ENCODE measurements at places on chromosomes 16 and 17.

DNA sequence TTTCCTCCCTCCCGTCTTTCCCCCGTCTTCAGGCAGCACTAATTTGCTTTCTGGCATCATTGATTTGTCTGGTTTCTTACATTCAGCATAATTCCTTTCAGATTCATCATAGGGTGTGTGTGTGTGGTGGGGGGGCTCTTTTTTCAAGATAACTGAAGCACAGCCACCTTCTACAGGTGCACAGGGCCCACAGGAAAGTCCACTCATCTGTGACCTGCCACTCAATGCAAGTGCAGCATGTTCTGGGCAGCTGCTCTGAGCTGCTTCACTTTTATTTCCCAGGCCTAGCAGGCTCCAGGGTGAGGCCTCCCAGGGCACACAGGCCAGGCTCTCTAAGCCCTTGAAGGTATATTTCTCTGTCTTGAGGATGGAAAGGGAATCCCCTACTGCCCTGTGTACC, 35.2 kb upstream of the MYH10 start:
- DNase-seq = no peak

DNA sequence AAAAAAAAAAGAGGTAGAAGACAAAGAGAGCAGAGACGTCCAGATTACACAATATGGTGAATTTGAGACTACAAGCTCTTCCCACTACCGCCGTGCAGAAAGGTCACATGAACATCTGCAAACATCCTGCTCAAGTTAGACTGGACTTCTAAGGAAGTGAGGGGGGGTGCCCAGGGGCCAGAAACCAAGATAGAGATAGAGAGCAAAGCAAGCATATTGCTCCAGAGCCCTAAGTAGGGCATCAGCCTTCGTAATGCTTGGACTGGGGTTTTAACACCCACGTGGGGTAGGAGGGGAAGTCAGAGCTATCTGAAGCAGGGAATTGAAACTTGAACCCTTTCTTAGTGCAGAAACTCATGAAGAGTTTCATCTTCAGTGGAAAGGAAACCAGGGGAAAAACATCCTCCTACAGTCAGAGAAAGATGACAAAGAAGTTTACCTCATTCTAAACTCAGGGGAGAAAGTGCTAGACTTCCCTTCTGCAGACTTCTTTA, 8.7 kb downstream of the CLEC19A start:
- no peak for DNase-seq

- no peak for DNase-seq
Measured at GRCh38 chr16:17340804-17341203, 130.0 kb downstream of the XYLT1 start.

DNA sequence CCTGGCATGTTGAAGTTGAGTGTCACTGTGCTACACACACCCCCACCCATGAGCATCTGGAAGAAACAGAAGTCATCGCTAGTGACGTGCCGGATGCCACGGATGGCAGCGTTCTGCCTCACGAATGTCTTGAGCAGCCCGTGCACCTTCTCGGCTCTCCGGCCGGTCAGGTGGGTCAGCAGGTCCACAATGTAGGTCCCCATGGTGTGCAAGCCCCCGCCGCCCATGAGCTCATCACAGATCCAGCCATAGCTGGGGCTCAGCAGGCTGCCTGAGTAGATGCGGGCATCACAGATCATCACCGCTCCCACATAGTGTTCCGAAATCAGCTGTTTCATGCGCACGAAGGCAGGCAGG, 8.9 kb downstream of the C16orf86 start:
- DNase-seq = no peak

DNA sequence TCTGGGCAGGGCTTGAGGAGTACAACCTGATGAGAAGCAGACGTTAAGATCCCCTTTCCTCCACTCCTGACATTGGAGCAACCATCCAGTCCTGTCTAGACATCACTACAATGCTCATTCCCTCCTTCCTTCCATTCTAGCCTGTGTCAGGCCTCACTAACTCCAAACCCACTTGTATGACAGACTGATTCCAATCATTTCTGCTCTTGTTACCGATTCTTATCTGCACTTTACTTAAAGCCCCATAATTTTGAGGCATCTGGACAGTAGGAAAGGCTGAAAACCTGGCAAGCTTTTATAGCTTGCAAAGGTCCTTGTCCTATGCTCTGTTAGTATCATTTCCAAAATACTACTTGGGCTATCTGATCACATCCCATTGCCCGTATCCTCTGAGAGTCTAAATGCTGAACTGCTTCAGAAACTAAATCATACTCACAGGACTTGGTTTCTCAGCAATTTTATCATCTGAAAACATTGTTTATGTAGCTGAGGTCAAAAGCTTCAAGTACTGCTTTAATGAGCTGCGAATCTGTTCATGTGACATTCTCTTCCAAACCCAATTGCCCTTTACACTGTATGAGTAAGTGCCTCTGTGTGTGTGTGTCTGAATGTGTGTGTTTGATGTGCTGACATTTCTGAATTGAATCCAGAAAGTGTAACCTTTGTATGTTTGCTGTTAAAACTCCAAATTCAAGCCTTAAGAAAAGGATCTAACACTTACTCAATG, 57.2 kb upstream of the CACNG3 start:
- no peak for DNase-seq

- no peak for DNase-seq
Measured at GRCh38 chr17:69111794-69112193, 29.9 kb downstream of the ABCA6 start.

GRCh38 chr17:38577645-38578173, 28.0 kb downstream of the SRCIN1 start:
- DNase-seq = no peak

DNA sequence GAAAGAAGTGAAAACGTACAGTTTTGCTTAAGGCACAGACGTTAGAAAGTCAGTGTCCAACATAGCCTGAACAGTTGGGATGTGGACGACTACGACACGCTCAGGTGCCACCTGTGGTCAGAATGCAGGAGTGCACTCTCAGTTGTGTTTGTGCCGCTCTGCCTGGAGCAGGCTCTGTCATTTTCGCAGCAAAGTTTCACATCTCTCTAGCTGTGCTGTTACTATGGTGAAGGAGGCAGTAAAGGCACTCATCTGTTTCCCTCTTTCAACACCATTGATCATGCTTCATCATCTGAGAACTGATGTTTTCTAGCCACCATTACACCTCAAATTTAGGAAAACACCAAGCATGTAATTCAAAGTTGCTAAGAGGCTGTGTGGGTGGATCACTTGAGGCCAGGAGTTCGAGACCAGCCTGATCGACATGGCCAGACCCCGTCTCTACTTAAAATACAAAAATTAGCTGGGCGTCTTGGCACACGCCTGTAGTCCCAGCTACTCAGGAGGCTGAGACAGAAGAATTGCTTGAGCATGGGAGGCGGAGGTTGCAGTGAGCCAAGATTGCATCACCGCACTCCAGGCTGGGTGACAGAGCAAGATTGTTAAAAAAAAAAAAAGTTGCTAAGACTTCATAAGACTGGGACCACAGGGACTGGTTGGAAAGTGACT, 44.9 kb upstream of the DNAJA2 start:
- peak; percentile 8 for DNase-seq

DNA sequence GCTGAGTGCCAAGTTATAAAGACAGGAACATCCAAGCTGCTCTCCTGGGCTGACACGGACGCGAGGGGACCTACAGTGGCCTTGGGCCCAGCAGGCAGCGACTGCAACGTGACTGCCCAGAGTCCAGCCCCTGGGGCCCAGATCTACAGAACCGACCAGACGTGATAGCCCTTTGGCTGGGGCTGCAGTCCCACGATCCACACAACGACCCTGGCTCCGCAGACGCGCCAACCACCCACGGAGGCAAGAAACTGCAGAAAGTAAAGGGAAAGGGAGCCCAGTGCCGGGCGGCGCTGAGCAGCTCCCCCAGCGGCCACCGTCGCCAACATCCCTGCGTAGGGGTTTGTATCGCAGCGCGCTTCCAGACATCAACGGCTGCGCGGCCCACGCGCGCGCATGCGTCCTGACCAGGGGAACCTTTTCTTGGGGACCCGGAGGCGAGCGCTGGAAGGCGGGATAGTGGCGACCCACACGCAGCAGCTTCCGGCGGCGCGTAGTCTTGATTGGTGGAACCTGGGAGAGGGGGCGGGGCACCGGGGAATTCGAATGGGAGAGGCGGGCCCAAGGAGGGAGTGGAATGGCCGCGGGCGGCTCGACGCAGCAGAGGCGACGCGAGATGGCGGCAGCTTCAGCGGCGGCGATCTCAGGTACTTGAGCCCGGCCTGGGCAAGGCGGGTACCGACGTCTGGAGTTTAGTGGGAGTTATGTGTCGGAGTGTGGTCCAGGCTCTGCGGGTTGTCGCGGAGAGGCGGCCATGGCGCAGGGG, at the start of gene KIF22:
TSS of gene KIF22 (plus strand) at position 569 of the 766 bp plus-strand sequence. CDS start at position 578, 9 bp downstream.
- peak; percentile 98 for DNase-seq

DNA sequence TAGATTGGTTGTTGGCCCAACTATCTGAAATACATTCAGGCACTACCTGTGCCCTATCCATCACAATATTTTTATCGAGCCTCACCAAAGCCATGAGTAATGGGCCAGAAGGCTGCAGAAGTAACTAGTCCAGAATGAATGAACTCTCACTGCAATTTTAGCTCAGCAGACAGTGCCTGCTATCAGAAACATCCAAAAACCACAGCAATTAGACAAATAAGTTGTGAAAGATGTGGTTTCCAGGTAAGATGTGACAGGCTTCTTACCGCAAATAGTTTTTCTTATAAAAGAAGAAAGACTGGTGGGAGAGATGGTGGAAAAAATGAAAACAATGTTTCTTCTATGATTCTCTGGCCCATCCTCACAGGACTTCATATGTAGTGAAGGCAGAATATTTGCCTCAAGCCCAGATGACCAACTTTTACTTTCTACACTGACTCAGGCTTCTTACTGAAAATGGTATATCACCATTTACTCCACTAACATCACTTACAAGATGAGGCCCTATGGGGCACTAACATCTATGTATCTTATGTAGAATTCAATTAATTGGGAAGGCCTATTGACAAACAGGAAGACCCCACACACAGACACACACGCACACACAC, 9.8 kb upstream of the RFFL start:
- no peak for DNase-seq
